ENCODE measurements at places on chromosomes 7 and 10.
A peak's percentile ranks its signal among the peaks of the same experiment; 100 is the strongest.

DNA sequence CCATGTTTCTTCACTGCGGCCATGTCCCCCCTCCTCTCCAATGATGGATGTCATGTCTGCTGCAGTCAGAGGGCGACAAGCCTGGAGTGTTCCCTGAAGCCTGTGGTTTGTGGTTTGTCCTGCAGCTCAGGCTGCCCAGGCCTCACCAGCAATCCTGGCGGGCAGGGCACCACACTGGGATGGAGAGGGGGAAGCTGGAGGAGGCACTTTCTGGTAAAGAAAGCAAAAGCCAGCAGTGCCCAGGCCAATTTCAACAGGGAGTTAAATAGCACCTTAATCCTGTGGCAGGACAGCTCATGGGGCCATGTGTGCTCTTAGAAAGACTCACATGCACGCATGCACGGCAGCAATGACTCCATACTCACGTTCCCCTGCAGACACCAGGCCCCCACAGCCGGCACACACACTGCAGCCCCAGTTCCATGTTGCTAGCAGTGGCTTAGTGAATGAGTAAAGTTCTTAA, 158.3 kb downstream of the EGFR start:
- no peak for DNase-seq

DNA sequence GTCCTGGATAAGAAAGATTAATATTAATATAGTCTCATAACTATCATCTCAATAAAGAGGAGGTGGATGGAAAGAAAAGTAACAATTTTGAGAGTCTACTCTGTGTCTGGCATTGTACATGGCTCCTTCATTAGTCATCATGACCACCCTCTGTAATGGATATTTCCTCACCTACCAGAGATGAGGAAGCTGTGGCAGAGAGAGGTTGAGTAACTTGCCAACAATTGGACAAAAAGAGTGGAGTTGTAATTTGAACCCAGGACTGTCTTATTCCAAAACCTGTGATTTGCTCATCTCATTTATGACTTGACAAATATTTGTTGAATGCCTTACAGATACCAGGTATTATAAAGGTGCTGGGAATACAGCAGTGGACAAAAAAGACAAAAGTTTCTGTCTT, 2.1 kb upstream of the IDE start:
- no peak for DNase-seq

DNA sequence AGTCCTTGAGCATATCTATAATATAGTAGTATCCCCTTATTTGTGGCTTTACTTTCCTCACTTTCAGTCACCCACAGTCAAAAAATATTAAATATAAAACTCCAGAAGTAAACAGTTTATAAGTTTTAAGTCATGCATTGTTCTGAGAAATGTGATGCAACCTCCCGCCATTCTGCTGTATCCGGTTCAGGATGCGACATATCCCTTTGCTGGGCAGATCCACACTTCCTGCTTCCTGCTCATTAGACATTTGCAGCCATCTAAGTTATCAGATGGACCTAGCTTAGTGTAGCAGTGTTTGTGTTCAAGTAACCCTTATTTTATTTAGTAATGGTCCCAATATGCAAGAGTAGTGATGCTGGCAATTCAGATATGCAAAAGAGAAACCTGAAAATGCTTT, 38.9 kb upstream of the BMS1 start:
- DNase-seq: no peak

DNA sequence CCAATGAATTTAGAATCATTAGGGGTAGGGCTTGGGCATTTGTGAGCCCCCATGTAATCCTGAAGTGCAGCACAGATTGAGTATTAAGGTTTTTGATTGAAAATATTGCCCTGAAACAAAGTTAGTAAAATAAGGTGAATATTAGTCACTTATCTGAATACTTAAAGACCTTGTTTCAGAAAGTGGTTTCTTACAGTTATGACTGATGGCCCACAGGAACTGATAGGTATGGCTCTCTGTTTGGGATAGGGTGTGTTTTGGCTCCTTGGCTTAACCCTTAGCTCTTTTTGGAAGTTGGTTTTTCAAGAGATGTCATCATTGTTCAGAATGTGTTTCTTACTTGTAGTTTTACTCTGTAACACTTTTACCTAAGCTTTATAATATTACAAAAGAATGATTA, 34.8 kb downstream of the MDFIC start:
- no peak for DNase-seq

- no peak for DNase-seq
Measured at GRCh38 chr7:44914992-44915607, 29.8 kb upstream of the PURB start.

- no peak for DNase-seq
Measured at GRCh38 chr7:39341083-39341482, 225.1 kb upstream of the YAE1 start.

- no peak for DNase-seq
Measured at GRCh38 chr10:15661574-15661973, 58.1 kb downstream of the ITGA8 start.

DNA sequence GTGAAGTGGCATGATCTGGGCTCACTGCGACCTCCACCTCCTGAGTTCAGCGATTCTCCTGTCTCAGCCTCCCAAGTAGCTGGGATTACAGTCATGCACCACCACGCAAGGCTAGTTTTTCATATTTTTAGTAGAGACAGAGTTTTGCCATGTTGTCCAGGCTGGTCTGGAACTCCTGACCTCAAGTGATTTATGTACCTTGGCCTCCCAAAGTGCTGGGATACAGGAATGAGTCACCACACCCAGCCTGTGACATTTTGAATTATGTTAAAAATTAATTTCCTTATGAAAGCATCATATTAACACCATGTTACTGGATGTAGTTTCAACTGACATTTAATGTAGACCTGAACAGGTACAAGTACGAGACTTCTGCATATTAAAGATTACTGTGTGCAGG, 24.3 kb downstream of the ABCB4 start:
- no peak for DNase-seq

- DNase-seq: no peak
Measured at GRCh38 chr7:113321201-113321600, 202.8 kb upstream of the SMIM30 start.

GRCh38 chr10:24259365-24260130, 50.6 kb downstream of the KIAA1217 start:
- DNase-seq: no peak

- DNase-seq: no peak
Measured at GRCh38 chr10:103843045-103843444, 12.3 kb downstream of the SH3PXD2A start.

- DNase-seq: peak; percentile 83
Measured at GRCh38 chr10:44352316-44353127, 32.4 kb downstream of the CXCL12 start.

- DNase-seq: no peak
Measured at GRCh38 chr7:92279396-92280031, 33.7 kb downstream of the ANKIB1 start.

- no peak for DNase-seq
Measured at GRCh38 chr7:141500608-141501007, 50.6 kb upstream of the AGK start.

DNA sequence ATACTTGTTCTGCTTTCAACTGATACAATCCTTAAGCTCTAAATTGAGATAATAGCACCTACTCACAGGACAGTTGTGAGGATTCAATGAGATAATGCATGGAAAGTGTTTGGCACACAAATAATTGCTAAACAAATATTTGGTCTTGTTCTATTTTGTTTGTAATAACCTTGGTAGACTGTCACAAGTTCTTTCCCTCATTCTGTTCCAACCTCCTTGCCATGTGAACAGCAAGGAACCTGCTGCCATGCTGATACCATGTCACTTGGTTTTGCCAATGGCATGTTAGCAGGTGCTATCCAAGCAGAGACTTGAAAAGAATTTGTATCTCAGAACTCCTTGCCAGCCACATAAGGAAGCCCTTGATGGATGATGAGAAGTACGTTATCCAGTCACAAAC, 24.8 kb upstream of the TECTB start:
- no peak for DNase-seq

DNA sequence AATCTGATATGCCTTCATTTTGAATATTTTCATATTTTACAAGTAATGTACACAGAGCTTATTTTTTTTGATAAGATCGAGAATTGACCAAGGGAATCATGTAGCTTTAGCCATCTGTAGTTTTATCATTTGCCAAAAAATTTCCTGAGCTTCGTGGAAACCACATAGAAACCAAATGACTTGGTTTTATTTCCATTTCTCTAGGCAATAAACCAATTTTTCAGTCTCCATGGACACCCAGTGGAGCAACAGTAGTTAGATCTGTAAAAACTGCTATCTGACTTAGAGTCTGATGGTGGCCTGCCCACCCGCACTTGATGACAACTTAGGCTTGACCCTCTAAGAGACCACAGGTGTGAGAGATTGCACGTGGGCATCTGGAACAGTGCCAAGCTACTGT, 127.8 kb upstream of the CDK6 start:
- DNase-seq: peak; percentile 42

- no peak for DNase-seq
Measured at GRCh38 chr7:151830121-151830830, 46.6 kb downstream of the PRKAG2 start.

DNA sequence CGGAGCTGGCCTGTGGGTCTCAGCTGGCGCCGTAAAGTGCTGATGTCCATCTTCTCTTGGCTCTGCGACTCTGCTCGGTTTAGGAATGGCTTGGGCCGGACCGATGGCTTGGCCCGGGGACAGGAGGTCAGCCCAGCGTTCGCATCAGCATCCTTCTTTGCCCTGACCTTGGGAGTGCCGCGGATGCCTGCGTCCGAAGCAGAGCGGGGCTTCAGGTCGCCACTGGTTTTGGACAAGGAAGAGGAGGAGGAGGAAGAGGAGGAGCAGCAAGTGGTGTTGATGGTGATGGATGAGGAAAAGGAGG, 109.3 kb downstream of the NEURL1 start:
- no peak for DNase-seq

GRCh38 chr7:91064938-91065337, 199.3 kb upstream of the FZD1 start:
- no peak for DNase-seq

GRCh38 chr10:79313320-79313719, 33.9 kb upstream of the PPIF start:
- no peak for DNase-seq

- peak; percentile 38 for DNase-seq
Measured at GRCh38 chr7:101519324-101520023, 109.6 kb downstream of the MYL10 start.

DNA sequence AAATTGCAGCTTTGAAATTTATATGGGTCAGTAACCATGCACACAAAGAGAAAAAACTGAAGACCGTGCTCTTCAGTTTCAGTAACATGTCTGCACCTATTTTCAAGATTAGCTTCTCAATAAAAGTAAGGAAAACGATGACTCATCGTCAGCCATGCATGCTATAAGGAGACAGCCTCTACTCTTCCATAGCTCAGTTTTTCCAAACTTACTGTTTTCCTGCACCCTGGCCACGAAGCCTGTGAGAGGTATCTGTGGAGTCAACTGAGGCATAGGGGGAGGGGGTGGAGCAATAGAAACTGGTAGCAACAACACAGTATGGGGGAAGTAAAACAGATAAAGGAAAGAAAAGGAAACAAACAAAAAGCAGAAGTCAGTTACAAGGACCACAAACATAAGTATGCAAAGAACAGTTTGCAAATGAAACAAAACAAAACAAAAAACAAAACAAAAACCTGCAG, 58.0 kb downstream of the PDSS1 start:
- peak; percentile 7 for DNase-seq

DNA sequence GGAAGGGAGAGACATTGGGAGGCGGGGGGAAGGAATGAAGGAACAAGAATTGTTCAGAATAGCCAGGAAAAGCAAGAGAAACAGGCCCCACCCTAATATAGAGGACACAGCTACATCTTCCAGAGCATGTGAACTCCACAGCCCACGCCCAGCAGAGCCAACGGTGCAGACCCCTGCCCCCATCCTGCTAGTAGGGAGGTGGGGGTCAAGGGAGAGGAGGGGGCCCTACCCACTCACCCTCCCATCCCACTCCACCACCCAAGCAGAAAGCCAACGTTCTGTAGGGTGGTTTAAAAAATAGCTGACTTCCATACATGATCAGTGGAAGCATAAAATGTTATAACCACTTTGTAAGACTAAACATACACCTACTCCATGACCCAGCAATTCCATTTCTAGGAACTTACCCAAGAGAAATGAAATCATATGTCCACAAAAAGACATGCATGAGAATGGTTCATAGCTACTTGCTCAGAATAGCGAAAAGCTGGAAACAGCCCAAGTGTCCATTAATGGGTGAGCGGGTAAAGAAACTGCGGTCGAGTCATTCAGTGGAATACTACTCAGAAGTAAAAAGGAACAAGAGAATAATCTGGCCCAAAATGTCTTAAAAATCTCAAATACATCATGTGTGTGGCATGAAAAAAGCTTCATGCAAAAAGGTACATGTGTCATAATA, 31.8 kb downstream of the CTBP2 start:
- DNase-seq: no peak

GRCh38 chr10:22598478-22598877, 115.9 kb downstream of the PIP4K2A start:
- no peak for DNase-seq

DNA sequence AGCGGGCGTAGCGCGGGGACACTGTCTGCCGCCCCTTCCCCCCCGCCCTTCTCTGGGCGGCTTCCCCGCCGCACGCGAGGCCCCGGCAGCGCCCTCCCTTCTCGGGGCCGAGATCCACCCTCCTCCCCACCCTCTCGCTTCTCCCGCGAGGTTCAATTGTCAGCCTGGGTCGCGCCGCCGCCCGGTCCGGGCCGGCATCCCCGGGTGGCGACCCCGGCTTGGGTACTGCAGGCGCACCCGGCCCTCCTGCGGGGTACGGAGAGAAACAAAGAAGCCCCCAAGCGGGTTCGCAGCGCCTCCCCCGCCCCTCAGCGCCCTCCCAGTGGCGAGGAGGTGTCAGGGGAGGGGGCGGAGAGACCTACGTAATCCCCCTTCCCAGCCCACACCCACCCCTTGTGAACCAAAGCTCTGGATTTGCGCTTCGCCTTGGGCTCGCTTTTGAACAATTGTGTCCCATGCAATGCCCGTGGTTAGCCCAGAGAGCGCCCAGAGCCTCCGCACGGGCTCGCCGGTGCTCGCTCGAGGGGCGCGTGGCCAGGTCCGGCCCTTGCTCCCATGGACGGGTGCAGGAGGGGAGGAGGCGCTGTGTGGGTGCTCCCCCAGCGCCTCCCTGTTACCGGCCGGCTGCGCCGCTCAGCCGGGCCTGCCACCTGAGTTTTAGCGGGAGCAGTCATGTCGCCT, 634 bp downstream of the HECW1 start:
- DNase-seq: peak; percentile 47

GRCh38 chr10:126839094-126839761, 66.0 kb upstream of the DOCK1 start:
- DNase-seq: no peak

All from muscle of back (tissue), 13 donors.